ENCODE measurements at places on chromosomes 7 and 10. TPM values are rescaled to one million over a fixed set of nuclear protein-coding genes. Genes with fewer than 3 reads are reported as not detected.
A peak's percentile ranks its signal among the peaks of the same experiment; 100 is the strongest.

DNA sequence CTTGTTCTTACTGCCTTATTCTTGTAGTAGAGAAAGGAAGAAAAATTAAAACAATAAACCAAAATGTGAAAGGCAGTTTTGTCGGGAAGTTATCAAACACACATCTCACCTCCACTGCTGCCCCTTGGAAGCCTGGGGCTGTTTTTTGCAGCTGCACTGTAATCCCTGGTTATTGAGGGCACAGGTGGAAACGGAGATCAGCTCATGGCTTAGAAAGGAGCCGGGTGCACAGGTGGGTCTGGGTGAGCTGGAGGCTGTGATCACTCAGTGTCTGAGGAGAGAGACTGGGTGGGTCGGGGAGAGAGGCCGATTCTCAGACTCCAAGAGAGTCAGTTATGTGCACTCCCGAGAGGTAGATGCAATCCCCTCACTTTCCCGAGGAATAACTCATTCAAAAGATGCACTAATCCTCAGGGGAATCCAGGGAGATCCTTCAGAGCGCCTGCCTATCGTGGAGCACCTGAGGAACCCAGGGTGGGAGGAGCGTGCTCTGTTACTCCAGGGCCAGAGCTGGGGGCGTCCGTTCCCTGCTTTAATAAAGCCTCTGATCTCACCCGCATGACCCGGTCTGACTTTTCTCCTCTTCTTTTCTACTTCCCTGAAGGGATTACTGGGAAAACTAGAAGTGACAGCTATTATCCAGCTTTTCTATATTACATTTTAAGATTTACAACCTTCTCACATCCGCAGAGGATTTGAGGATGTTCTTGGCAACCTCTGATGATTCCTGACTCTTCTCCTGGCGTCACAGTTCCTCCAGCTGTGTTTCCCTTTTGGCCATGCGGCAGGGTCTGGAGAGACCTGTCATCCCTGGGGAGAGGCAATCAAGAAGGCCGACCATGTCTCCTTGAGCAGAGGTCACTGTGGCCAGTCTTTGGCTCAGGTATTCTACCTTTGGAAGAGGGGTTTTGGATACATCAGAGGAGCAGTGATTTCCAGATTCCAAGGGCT, 82.1 kb downstream of the CAMK1D start:
- no peak for DNase-seq

DNA sequence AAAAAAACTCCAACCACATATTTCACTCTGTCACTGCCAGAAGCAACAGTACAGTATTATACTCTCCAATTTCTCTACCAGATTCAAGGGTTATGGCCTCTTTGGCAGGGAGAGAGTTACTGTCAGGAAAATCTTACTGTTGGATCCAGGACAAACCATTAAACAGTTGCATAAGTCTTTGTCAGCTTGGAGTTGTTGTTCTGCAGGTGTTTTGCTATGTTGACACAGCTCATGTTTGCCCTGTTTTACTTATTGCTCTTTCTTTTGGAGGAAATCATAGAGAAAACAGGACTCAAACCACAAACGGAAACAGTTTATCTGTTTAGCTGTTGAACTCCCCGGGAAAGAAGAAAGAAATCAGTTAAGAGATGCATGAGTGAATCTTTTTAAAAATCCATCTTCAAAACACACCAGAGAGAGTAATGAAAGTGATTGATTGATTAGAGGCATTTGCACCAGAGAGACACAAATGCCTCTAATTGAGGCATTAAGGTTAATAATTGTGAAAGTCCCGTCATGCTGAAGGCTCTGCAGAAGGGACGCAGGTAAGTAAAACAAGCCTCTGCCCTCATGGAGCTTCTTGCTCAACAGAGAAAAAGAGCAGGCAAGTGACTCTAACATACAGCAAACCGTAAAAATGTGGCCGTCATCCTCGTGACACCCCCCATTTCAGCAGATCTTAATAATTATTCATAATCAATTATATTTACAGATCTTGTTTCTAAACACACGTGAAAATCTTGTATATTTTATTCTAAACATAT, 38.7 kb upstream of the ARHGAP21 start:
- no peak for DNase-seq

DNA sequence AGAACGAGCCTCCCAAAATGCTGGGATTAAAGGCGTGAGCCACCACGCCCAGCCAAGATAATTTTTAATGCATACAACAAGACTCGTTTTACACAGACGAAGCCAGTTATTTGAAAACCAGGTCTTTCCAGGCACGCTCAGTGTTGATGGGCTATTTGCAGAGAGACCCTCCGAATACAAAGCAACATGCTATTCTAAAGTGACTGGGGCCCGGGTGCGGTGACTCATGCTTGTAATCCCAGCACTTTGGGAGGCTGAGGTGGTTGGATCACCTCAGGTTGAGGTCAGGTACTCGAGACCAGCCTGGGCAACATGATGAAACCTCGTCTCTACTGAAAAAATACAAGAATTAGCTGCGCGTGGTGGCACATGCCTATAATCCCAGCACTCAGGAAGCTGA, 795 bp upstream of the AZGP1 start:
- peak; percentile 57 for DNase-seq

The MRPL32 gene
- total RNA-seq: 35.5 TPM

GRCh38 chr10:85618841-85619240, 747.8 kb downstream of the GRID1 start:
- no peak for DNase-seq
